Mesothelial cell of epicardium (in vitro differentiated cells): ENCODE measurements at places on chromosomes 5 and 9. TPM values are rescaled to one million over a fixed set of nuclear protein-coding genes. Genes with fewer than 3 reads are reported as not detected.

Gene SLC6A3
- 0.04 to 0.07 TPM in 2 of 3 replicates, not detected in the other for total RNA-seq

DNA sequence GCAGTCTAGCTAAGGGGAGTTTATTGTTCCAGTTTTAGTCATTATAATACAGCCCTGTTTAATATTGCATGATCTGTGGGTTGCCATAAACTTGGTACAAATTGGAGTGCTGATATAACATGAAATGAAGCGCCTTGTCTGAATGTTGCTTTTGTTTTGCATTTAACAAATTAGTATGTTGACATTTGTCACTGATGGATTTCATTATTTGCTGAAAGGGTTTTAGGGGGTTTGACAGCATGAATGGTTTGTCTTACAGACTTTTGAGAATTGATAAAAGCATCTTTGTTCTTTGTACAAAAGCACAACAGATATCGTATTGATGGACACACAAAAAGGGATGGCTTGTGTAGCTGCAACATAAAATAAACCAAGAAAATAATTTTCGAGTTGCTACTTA, 178.3 kb downstream of the AOPEP start:
- H3K27ac ChIP-seq, result no peak overlapping the region
- H3K36me3 ChIP-seq, result no peaks in the 10 kb centered on the region
- H3K4me3 ChIP-seq, result no peak overlapping the region
- no peak for DNase-seq

Gene FCN2
- not detected in 3 replicates for total RNA-seq

Gene ATP10B
- 0.09 to 0.14 TPM in 2 of 3 replicates, not detected in the other for total RNA-seq

Gene ENTPD2
- total RNA-seq, result 4.8 to 6.3 TPM (median 5.2 TPM) in 3 replicates

Gene ADAMTSL2
- 6.2 to 7.0 TPM (median 6.5 TPM) in 3 replicates for total RNA-seq
